Gastrocnemius medialis (tissue), 4 donors: ENCODE measurements at places on chromosomes 7 and 10. TPM values are rescaled to one million over a fixed set of nuclear protein-coding genes. Genes with fewer than 3 reads are reported as not detected.

GRCh38 chr7:28748933-28749584 is 209.1 kb downstream of the TRIL start:
- H3K4me1 ChIP-seq: peaks cover 40% of the 10 kb centered on the region
- H3K27me3 ChIP-seq: no peaks in the 10 kb centered on the region
- no peaks in the 10 kb centered on the region for H3K36me3 ChIP-seq

DNA sequence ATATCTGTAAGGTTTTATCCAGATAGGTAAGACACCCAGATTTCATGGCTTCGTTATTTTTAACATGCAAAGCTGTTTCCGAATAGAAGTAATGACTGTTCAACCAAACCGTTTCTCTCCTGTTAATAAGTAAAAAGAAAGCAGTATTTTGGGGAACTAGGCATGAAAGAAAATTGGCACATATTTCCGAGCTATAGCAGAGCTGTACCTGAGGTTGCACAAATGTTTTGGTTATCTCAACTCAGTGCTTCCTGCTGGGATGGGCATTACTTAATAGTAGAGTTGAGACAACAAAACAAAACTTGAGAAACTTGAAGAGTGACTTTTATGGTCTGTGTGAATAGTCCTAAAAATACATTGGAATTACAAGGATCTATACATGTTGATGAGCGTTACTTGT is 564.3 kb upstream of the SORCS1 start:
- H3K27me3 ChIP-seq: no peaks in the 10 kb centered on the region
- H3K4me1 ChIP-seq: no peaks in the 10 kb centered on the region
- H3K4me3 ChIP-seq: no peak overlapping the region
- H3K27ac ChIP-seq: no peak overlapping the region
- H3K36me3 ChIP-seq: no peaks in the 10 kb centered on the region

DNA sequence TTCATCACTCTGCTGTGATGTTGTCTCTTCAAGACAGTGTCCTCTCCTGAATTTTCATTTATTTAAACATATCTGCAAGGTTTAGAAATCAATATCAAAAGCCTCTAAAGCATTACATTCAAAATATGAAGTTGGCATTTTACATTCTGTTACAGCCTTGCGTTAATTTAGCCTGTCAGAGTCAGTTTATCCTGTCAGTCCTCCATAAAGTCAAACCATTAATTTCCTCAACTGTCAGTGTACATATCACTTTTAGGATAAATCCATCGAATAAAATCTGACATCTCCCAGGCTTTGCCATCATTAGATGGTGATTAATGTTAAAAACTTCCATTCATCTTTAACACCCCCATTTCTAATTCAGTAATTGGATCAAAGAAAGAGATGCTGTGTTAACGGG is 77.0 kb downstream of the NPY start:
- no peaks in the 10 kb centered on the region for H3K4me1 ChIP-seq
- no peak overlapping the region for H3K4me3 ChIP-seq
- no peaks in the 10 kb centered on the region for H3K36me3 ChIP-seq
- DNase-seq: no peak

DNA sequence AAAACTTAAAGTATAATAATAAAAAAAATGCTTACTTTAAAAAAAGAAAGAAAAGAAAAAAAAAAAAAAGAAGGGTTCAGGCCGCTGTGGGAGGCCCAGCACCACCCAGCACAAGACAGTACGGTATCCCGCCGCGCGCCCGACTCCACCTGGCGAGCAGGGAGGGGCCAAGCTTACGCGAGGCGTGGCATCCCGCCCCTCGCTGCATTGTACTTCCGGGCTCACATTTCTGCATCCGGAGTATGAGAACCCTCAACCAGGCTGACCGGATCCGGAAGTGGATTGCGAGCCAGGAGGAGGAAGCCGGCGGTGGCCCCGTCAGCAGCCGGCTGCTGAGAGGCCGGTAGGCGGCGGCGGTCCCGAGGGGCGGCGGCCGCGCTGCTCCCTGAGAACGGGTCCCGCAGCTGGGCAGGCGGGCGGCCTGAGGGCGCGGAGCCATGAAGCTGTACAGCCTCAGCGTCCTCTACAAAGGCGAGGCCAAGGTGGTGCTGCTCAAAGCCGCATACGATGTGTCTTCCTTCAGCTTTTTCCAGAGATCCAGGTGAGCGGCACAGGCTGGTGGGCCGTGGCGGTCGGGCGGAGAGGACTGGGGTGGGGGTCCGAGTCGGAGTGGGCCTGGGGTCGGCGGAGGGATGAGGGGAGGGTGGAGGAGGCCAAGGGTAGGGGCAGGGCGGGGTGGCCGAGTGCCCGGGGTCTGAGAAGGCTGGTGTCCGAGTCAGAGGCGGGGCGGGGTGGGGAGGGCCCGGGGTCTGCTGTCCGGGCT is at the start of gene YKT6:
YKT6 (plus strand) TSS at position 280 of the 763 bp plus-strand sequence; CDS start at position 438, 158 bp downstream.
- peak; percentile 93 for DNase-seq
- H3K27ac ChIP-seq: peak within 1 kb of the TSS; percentile 87
- peaks cover 17% of the 10 kb centered on the region for H3K36me3 ChIP-seq
- H3K4me1 ChIP-seq: peaks cover 14% of the 10 kb centered on the region
- peak within 1 kb of the TSS; percentile 98 for H3K4me3 ChIP-seq
- no peaks in the 10 kb centered on the region for H3K27me3 ChIP-seq

ADAM8 gene
- 2.1 TPM for total RNA-seq

DNA sequence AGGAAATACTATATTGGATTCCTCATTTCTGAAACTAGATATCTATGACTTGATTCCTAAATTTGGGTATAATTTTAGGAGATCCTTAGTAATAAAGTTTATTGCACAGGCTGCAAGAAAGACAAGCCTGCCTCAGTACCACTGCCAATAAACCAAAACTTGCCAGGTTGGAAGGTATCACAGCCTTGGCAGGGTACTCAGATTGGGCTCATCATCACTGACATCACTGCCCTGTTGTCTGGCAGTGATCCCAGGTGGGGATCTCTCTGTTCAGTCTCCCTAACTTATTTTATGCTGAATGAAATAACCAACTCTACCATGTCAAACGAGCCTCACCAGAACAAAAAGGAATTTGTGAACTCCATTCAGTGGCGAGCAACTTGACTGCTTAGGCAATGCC is 18.8 kb downstream of the FIGNL1 start:
- H3K36me3 ChIP-seq: no peaks in the 10 kb centered on the region
- H3K4me1 ChIP-seq: no peaks in the 10 kb centered on the region
- H3K27ac ChIP-seq: no peak overlapping the region
- no peak for DNase-seq
- H3K4me3 ChIP-seq: no peak overlapping the region
- H3K27me3 ChIP-seq: no peaks in the 10 kb centered on the region

ZNF488 gene
- not detected for total RNA-seq

- no peaks in the 10 kb centered on the region for H3K4me1 ChIP-seq
- no peaks in the 10 kb centered on the region for H3K27me3 ChIP-seq
- no peak for DNase-seq
- H3K27ac ChIP-seq: no peak overlapping the region
- no peaks in the 10 kb centered on the region for H3K36me3 ChIP-seq
Observed at GRCh38 chr10:4077804-4078203, 292.8 kb upstream of the KLF6 start.

GPR158 gene
- total RNA-seq: 0.04 TPM

DNA sequence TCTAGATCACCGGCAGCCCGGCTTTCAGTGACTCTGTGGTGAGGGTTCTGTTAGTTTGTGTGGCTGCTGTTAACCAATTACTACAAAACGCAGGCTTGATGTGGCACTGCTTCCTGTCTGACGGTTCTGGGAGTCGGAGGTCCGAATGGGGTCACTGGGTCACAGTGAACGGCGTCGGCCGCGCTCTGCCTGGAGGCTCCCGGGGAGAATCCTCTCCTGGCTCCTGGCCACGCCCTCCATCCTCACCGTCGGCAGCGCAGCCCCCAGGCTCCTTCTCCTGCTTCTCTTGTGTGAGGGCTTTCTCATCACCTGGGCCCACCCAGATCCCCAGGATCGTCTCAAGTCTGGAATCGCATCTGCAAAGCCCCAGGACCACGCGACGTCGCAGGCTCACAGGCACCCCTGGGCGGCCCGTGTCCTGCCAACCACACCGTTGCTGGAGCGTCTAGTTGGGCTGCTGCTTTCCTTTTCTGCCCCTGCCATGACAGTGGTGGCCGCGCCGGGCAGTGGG is 31.8 kb upstream of the NKX6-2 start:
- no peaks in the 10 kb centered on the region for H3K27me3 ChIP-seq
- H3K36me3 ChIP-seq: no peaks in the 10 kb centered on the region
- no peak overlapping the region for H3K27ac ChIP-seq
- DNase-seq: no peak
- no peaks in the 10 kb centered on the region for H3K4me1 ChIP-seq
- H3K4me3 ChIP-seq: no peak overlapping the region

- DNase-seq: no peak
- H3K4me1 ChIP-seq: no peaks in the 10 kb centered on the region
- H3K36me3 ChIP-seq: no peaks in the 10 kb centered on the region
- H3K27me3 ChIP-seq: no peaks in the 10 kb centered on the region
Observed at GRCh38 chr10:118209215-118209614, 132.9 kb downstream of the FAM204A start.

NPSR1 gene
- total RNA-seq: not detected

- H3K4me1 ChIP-seq: no peaks in the 10 kb centered on the region
- H3K36me3 ChIP-seq: no peaks in the 10 kb centered on the region
- no peak for DNase-seq
- H3K4me3 ChIP-seq: no peak overlapping the region
Observed at GRCh38 chr7:123241809-123242208, 42.0 kb upstream of the SLC13A1 start.

ACHE gene
- total RNA-seq: 59.5 TPM

DNA sequence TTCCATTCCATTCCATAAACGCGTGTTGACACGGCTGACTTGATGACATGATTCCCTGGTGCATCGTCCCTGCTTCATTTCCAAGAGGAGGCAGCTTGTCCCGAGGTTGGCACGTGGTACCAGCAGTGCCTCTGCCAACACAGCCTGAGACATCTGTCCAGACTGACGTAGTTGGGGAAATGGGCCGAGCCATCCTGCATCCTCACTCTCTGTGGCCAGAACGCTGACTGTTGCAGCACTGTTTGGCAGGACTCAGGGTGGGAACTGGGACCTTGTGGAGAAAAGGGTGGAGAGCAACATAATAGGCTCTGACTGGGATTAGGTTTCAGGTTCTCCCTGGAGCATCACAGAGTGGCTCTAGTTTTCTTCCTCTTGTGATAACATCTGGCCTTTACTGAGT is 118.6 kb upstream of the BTBD16 start:
- H3K27ac ChIP-seq: peak overlapping the region; percentile 96
- DNase-seq: peak; percentile 99
- no peaks in the 10 kb centered on the region for H3K36me3 ChIP-seq
- peaks cover 66% of the 10 kb centered on the region for H3K4me1 ChIP-seq
- H3K4me3 ChIP-seq: no peak overlapping the region

- peak overlapping the region; percentile 3 for H3K27ac ChIP-seq
- DNase-seq: no peak
- H3K4me1 ChIP-seq: no peaks in the 10 kb centered on the region
- peaks cover 70% of the 10 kb centered on the region for H3K36me3 ChIP-seq
- no peaks in the 10 kb centered on the region for H3K27me3 ChIP-seq
Observed at GRCh38 chr7:107924841-107925504, 34.0 kb downstream of the DLD start.

- no peaks in the 10 kb centered on the region for H3K36me3 ChIP-seq
- peaks cover 4% of the 10 kb centered on the region for H3K4me1 ChIP-seq
- H3K27ac ChIP-seq: no peak overlapping the region
- no peak for DNase-seq
- H3K27me3 ChIP-seq: no peaks in the 10 kb centered on the region
- H3K4me3 ChIP-seq: no peak overlapping the region
Observed at GRCh38 chr7:7176406-7177043, 5.8 kb upstream of the C1GALT1 start.

- no peak for DNase-seq
- H3K27ac ChIP-seq: peak overlapping the region; percentile 58
- H3K4me1 ChIP-seq: peaks cover 39% of the 10 kb centered on the region
- no peak overlapping the region for H3K4me3 ChIP-seq
Observed at GRCh38 chr10:73083221-73083620, 13.4 kb downstream of the P4HA1 start.

NRG3 gene
- not detected for total RNA-seq

- no peak overlapping the region for H3K4me3 ChIP-seq
- DNase-seq: no peak
- no peak overlapping the region for H3K27ac ChIP-seq
- H3K36me3 ChIP-seq: no peaks in the 10 kb centered on the region
- no peaks in the 10 kb centered on the region for H3K27me3 ChIP-seq
Observed at GRCh38 chr10:48294431-48294830, 12.0 kb upstream of the MAPK8 start.

DNA sequence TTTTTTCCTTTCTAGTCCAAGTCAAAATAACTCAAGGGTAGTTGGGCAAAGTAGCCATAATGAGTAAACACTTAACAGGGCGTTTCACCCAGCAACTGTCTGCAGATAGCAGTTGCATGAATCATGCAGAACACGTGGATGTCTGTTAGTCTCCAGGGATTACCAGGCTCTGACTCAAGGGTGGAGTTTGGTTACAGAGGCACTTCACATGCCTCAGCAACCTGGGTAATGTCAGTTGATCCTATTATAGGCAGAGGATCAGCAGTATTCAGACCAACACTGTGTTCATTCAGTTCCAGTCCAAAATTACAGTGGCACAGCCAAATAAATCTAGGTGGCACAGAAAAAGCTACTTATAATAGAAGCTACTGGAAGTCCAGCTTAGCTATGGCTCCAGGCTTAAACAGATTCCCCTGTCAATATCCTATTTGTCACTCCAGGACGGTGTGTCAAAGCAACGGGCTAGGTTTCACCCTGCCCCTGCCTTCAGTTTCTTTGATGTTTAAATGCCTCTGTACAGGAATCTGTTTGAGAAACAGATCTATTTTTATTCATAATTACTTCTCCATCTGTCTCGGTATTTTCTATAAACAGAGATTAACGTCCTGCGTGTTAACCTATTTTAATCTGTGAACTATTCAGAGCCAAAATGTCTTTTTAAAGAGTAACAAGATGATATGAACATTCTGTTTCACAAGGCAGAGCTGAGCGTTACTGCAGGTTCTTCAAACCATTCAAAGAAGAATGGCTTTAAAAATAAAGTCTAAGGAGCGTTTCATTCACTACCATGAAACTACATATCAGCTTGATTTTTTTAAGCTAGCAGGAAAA is 162.6 kb upstream of the AKR1E2 start:
- peak overlapping the region; percentile 5 for H3K4me3 ChIP-seq
- peak overlapping the region; percentile 99 for H3K27ac ChIP-seq
- no peaks in the 10 kb centered on the region for H3K36me3 ChIP-seq
- no peaks in the 10 kb centered on the region for H3K27me3 ChIP-seq

DNA sequence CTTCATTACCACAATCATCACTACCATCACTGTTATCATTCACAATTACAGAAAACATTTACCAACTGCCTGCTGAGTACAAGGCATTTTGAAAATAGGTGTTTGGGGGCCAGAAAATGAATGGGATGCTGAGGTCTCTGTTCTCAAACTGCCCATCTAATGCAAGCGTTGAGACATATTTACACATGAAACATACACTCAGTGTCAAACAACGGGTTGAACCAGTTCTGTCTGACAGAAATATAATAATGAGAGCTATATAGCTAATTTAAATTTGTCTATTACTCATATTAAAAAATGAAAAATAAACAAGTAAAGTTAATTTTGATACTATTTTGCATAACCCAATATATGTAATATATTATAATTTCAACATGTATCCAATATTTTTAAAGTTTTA is 303.1 kb downstream of the KCNMA1 start:
- DNase-seq: no peak
- H3K27me3 ChIP-seq: no peaks in the 10 kb centered on the region
- no peak overlapping the region for H3K27ac ChIP-seq
- H3K4me3 ChIP-seq: no peak overlapping the region
- no peaks in the 10 kb centered on the region for H3K36me3 ChIP-seq
- peaks cover 29% of the 10 kb centered on the region for H3K4me1 ChIP-seq

AGBL3 gene
- 1.9 TPM for total RNA-seq

GRCh38 chr7:101614939-101615302 is 14.2 kb downstream of the MYL10 start:
- no peaks in the 10 kb centered on the region for H3K4me1 ChIP-seq
- H3K4me3 ChIP-seq: no peak overlapping the region
- DNase-seq: no peak
- H3K36me3 ChIP-seq: no peaks in the 10 kb centered on the region

UBE2H gene
- 162 TPM for total RNA-seq
